ENCODE measurements at places on chromosomes 16 and 17.

DNA sequence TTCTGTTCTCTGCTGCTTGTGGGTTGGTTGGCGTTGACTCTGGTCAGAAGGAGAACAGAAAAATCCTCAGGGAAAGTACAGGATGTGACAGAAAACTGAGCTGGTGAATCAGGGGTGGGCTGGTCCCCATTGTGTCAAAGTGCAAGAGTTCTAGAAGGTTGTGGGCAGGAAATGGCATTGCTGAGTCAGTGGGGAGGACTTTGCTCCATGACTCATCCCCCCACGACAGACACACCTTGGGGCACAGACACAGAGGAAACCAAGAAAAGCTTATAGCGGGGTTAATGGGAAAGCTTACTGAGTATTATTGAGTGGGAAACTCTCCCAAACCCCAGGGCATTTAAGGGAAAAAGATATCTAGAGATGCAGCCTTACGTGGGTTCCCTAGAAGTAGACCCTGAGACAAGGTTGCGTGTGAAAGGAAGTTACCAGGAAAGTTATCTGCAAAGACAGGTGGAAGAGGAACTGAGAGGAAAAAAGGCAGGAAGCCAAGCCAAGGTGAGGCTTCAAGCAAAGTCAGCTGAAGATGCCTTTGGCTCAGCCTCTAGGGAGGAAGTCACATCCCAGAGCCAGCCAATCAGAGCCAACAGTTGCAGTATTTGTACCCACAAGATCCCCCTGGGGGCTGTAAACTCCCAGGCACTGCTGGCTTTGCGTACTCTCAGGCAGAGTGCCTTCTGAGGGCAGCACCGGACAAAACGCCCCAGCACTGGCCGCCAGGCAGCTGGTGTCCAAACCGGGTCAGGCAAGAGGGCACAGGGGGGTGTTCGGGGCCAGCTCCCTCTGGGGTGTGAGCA lies 86.4 kb downstream of the FOXL1 start:
- no peak for DNase-seq

- no peak for DNase-seq
These were observed 115.4 kb upstream of the GNAO1 start for GRCh38 chr16:56075732-56076388.

- peak; percentile 88 for DNase-seq
These were observed 24.6 kb upstream of the DLX4 start for GRCh38 chr17:49944273-49944870.

- no peak for DNase-seq
These were observed 17.6 kb downstream of the PRSS27 start for GRCh38 chr16:2702438-2702825.

DNA sequence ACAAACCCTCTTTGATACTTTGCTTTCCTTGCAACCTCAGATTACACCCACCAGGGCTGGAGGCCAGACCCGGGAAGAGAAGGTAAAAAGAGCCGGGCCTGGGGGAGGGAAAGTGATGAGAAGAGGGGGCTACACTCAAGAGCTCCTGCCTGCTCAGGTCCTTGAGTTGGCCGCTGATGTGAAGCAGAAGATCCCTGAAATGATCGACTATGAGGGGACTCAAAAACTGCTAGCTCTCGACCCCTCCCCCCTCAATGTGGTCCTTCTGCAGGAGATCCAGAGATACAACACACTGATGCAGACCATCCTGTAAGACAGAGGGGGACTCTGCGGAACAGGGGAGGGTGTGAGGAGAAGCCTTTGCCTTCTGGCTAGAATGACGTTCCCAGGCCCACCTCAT lies 2.8 kb upstream of the KDM6B start:
- no peak for DNase-seq

- DNase-seq = no peak
These were observed 8.5 kb downstream of the NR1D1 start for GRCh38 chr17:40091691-40092397.

- no peak for DNase-seq
These were observed 3.9 kb upstream of the EXOC7 start for GRCh38 chr17:76107509-76107908.

DNA sequence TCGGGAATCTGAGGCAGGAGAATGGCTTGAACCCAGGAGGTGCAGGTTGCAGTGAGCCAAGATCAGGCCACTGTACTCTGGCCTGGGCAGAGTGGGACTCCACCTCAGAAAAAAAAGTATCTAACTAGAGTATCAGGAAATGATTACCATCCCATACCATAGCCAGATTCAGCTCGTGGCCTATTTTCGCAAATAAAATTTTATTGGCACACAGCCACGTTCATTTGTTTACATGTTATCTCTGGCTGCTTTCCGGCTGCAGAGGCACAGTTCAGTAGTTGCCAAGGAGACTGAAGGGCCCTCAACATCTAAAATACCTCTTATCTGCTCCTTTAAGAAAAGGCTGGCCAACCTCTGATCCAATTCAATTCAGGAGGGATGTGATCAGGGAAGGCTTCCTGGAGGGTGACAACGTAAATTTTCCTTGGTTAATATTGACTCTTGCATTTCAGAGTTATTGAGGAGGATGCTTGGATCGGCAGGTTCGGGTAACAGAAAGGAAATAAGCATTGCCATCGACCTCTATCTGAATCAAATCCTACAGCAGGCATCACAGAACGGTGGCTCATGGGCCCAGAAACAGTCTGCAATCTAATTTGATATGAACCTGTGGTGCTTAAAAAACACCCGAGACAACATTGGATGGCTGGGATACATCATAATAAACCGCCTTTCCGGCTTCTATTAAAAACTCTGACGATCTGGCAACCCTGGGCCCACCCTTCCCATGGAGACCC lies 73.8 kb downstream of the XYLT1 start:
- DNase-seq = peak; percentile 80

DNA sequence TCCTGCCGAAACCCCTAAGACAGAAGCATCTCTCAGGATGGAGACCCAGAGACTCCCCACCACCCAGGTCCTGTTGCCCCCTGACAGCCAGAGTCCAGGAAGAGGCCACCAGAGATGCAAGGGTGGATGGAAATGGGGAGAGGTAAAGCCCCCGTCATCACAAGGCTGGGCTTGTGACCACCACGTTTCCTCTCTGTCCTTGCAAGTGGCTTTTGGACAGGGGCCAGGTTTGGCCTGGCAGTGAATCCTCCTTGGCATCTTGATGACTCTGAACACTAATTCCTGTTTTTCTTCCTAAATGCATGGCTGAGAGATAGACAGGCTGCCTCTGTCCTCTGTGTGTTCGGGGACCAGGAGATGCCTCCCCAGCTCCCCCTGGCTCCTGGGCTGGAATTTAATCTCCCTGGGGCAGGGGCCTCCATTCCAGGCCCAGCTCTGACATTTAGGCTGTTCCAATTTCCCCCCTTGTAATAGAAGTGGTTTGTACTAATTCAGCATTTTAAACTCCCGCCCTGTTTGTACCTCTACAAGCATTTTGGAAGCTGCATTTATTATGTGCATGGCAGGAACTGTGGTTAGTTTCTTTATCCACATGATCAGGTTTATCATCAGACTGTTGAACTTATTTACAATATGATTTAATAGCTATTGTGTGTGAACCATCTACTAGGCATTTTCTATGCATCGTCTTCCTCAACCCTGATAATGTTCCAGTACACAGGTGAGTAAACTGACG lies 116.1 kb upstream of the IRX6 start:
- no peak for DNase-seq
